ENCODE measurements at places on chromosomes 7 and 10. TPM values are rescaled to one million over a fixed set of nuclear protein-coding genes. Genes with fewer than 3 reads are reported as not detected.

DNA sequence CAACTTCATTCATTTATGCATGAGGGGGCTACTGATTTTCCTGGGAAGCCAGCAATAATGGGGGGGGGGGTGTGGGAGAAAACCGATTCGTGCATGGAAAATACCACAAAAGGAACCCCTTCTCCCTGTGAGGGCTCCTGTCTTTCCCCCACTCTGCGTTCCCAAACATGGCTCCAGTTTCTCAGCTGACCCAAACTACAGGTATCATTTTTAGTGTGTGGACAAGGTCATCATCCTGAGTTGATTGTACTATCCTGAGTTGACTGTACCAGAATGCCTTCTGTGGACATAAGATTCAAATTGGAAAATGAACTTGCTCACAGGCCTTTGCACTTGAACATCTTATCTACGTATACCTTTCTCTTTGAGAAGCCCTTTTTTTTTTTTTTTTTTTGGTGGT is 49.9 kb downstream of the ZRANB1 start:
- no peak for DNase-seq

Gene PPP1R3A
- total RNA-seq = 127 TPM

DNA sequence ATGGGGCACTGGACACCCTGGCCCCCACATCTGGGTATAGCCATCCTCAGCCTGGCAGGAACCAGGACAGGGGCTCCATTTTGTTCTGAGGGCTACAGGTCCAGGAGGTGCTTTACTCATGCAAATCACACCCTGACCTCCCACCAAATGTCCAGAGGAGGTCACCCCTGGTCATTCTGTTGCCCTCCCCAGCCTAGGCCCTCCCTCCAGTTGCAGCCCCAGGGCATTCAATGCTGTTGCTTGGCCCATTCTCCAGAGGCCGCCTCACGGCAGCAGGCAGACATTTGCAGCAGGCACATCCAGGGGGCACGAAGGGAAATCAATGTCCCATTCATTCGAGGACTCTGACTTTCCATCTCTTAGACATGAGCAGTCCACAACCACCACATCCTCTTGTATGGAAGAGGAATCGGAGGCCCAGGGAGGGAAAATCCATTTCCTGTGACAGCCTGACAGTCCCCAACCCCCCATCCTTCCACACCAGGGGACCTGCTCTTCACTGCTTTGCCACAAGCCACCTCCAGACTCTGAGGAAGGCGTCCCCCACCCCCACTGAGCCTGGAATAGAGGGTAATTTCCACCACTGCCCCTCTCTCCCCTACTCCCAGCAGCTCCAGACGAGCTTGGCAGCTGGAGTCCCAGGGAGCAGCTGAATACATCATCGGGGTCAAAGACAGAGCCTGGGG is 76.2 kb upstream of the UNC5B start:
- no peak for DNase-seq

DNA sequence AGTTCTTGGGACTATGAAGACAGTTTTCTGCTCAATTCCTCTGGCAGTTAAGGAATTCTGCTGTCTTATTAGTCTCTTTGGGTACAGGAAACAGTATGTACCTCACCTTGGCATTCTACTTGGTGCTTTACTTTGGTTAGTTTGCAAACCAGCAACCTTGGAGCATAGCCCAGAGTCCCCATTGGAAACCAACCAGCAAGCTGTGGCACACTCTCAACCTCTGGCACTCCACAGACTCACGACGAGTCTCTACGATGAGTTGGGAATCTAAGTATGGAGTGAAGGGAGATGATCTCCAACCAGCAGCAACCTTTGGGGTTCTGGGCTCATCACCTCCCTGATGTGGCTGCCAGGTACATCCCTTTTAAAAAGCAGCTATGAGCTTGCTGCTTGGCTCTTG is 43.8 kb downstream of the TPK1 start:
- no peak for DNase-seq

Gene ASB10
- 46.1 TPM for total RNA-seq

Gene APBB1IP
- total RNA-seq = 2.8 TPM

Gene FAS
- total RNA-seq = 4.0 TPM

DNA sequence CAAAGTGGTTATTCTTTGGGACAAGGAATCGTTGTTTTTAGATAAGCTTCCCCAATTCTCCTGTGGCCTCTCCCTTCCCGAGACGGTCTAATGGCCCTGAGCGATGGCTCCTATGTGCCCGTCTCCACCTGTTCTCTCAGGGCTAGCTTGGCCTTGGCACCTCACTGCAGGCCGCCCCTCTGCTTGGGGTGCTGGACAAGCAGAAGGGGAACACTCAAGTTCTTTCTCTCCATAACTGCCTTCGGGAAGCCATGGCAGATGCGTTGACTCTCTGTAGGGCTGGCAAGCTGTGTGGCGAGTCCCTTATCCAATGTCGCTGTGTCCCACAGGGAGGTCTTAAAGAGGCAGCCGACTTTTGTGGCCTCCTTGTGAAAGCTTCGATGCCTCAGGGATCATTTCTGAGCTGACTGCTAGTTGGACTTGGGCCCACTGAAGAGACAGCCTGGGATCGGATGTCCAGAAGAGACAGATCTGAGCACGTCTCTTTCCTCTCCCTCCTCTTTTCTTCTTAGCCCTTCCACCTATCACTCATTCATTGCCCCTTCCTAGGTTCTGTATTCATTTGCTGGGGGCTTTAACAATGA is 70.8 kb downstream of the GRK5 start:
- no peak for DNase-seq

Gene GRM3
- total RNA-seq = not detected

Gene HOXA11
- not detected for total RNA-seq

- no peak for DNase-seq
These were observed 8.7 kb upstream of the ACTA2 start for GRCh38 chr10:88961266-88961665.

Gene CTAGE4
- total RNA-seq = 0.62 TPM

DNA sequence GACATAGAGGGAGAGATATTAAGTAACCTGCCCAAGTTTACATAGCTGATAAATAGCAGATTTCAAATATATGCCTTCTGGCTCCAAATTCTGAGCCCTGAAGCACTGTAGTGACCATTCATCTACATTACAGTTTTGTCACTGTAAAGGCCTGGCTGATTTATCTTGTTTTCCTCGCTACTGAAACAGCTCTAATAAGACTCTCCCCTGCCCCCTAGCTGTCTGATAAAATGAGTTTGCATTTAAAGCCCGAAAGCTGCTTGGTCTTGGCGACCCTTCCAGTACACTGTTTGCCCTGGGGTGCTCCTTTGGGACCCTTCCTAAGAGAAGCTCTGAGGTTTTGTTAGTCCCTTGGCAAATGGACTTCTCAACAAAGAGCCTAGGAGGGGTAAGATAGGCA is 59.7 kb upstream of the RAB11FIP2 start:
- no peak for DNase-seq

- no peak for DNase-seq
These were observed 10.3 kb downstream of the ADRB1 start for GRCh38 chr10:114053946-114054345.

GRCh38 chr10:17216217-17216900 is 11.7 kb upstream of the VIM start:
- DNase-seq = no peak

Gene HYCC1
- 39.6 TPM for total RNA-seq

Gene CPN1
- not detected for total RNA-seq

- DNase-seq = no peak
These were observed 258.8 kb downstream of the PHF14 start for GRCh38 chr7:11232462-11232861.

- peak; percentile 73 for DNase-seq
These were observed 9.3 kb downstream of the RPP38 start for GRCh38 chr10:15106352-15107013.

GRCh38 chr7:155951554-155952158 is 139.4 kb upstream of the SHH start:
- no peak for DNase-seq

- DNase-seq = no peak
These were observed 203.2 kb downstream of the AHR start for GRCh38 chr7:17501441-17502212.

Gene NYAP1
- total RNA-seq = 0.32 TPM

DNA sequence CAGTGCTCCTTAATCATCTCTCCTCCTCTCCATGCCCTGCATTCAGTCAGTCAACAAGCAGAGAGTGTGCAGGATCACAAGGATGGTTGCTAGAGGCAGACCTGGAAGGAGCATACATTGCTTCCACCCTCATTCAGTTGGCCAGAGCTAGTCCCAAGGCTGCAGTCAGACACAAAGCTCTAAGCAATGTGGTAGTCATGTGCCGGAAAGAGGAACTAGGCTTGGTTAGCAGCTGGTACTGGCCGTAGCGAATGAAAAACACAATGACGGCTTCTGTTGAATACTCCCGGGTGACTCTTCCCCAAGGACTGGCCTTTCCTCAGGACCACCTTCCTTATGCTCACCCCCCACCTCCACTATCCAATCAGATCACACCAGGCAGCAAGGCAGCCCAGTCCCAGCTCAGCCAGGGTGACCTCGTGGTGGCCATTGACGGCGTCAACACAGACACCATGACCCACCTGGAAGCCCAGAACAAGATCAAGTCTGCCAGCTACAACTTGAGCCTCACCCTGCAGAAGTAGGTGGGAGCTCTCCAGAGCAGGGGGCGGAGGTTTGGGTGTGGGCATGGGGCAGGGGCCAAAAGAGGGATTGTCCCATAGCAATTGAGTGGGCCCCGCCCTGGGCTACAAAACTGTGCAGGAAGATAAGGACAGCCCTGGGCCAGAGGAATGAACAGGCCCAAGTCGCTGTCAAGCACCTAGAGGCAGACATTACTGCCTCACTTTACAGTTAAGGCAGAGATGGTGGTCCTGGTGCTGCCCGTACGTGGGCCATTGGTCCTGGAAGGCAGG is 10.9 kb downstream of the LDB3 start:
- no peak for DNase-seq

Gene LYZL1
- not detected for total RNA-seq

- DNase-seq = no peak
These were observed 25.3 kb downstream of the CHCHD3 start for GRCh38 chr7:133056370-133057238.

DNA sequence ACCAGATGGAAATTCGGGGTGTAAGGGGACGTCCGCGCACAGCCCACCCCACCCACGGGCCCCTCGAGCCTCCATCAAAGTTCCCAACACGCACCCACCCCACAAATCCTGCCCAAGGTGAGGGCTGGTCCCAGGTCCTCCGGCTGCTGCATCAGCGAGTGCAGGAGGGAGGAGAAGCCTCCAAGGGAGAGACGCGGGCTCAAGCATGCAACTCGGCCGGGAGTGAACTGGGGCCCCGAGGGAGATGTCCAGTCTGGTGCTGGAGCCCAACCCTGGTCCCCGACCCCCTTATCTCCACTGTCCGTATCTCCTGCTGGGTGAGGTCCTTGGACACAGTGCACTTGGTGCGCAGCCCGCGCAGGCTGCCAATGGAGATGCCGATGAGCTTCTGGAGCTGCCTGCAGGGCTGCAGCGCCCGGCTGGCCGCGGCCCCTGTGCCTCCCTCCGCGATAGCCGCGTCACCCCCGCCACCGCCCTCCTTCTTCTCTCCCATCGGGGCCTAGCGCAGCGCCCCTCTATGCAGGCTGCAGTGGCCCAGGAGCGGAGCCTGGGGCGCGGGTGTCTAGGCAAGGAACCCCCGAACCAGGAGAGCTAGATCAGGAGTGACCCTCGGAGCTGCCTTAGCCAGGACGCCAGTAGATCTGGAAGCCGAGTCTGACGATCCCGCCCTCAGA is 489.2 kb downstream of the ZNF33B start:
- DNase-seq = peak; percentile 42

Gene HEPACAM2
- total RNA-seq = not detected

DNA sequence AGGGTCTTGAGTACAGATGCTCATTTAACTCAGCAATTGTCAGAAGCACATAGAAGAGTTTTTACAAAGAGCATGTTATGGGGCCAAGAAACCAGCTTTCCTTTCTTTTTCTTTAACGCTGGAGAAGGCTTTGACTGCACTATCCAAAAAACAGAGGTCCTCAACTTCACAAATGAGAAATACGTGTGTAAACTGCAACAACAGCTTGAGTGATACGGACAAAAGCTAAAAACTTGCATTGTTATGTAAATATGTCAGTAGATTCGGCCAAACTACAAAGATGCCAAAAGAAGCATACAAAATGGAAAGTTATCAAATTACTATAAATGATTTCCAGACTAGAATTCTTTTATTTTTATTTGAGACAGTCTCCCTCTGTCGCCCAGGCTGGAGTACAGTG is 62.4 kb upstream of the C10orf90 start:
- DNase-seq = no peak

- DNase-seq = no peak
These were observed 12.8 kb upstream of the WIPF3 start for GRCh38 chr7:29793507-29793906.

Gene ZNF138
- total RNA-seq = 4.8 TPM

GRCh38 chr7:36403452-36403851 is 13.8 kb downstream of the ANLN start:
- DNase-seq = no peak

DNA sequence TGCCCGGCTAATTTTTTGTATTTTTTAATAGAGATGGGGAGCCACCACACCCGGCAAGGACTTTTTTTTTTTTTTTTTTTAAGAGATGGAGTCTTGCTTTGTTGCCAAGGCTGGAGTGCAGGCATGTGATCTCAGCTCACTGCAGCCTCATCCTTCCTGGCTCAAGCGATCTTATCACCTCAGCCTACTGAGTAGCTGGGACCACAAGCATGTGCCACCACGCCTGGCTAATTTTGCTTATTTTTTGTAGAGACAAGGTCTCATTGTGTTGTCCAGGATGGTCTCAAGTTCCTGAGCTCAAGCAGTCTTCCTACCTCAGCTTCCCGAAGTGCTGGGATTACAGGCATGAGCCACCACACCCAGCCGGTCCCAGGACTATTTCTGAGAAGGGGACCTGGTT is 9.3 kb upstream of the MCU start:
- DNase-seq = no peak

DNA sequence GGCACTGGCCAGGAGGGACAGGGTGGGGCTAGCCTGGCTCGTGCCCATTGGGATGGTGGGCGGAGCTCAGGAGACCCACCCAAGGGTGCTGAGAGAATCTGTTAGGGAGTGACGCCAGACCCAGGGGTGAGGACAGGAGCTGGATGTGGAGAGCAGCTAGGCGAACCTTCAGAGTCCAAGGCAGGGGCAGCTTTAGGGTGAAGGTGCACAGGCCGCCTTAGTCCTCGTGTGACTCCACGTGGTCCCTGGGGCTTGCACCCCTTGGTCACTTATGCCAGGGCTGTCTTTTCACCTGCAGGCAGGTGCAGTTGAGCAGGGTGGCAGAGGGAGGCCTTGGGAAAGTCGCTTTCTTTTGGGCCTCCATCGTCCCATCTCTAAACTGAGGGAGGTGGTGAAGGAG is 4.3 kb downstream of the RAMP3 start:
- no peak for DNase-seq

Gene GLI3
- total RNA-seq = 4.4 TPM

- DNase-seq = no peak
These were observed 110.9 kb upstream of the NANOS1 start for GRCh38 chr10:118918587-118918986.

GRCh38 chr7:111026343-111026742 is 64.6 kb upstream of the LRRN3 start:
- DNase-seq = no peak

GRCh38 chr7:110442381-110442837 is 648.5 kb upstream of the LRRN3 start:
- DNase-seq = no peak
